Fibroblast of skin of right quadriceps (primary cell): ENCODE measurements at places on chromosomes 4 and X.
A peak's percentile ranks its signal among the peaks of the same experiment; 100 is the strongest.

DNA sequence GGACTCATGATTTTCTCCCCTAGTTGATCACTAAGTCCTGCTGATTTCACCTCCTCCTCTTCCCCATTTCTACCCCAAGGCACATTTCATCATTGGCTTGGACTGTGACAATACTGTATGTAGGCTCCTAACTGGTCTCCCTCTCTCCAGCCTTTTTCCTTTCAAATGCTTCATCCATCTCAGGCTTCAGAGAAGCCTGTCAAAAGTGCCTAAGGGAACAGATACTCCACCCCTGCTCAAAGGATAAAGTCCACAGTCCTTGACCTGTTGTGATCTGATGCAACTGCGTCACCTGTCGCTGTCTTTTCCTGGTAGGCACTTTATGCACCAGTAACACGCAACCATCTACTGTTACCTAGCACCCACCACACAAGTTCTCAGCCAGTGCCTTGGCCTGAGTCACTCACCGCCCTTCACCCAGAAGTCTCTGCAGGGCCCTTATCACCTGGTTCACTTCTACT is 12.8 kb downstream of the SCARB2 start:
- no peak for DNase-seq

DNA sequence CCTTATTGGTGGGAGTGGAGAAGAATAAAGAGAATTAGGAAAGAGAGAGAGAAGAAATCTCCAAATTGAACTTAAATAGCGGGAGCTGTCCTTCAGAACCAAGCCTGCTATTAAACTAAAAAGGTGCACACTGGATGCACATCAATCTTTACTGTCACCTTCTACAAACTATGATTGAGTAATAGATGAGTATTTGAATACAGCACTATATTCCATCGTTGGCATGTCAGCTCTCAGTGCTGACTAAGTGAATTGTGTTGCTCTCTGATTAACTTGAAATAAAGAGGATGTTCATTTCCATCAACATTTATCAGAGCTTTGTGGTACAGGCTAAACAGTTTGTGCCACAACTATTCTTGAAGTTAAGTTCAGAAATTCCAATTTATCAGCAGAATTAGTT is 143.7 kb upstream of the PABPC4L start:
- DNase-seq, result no peak

DNA sequence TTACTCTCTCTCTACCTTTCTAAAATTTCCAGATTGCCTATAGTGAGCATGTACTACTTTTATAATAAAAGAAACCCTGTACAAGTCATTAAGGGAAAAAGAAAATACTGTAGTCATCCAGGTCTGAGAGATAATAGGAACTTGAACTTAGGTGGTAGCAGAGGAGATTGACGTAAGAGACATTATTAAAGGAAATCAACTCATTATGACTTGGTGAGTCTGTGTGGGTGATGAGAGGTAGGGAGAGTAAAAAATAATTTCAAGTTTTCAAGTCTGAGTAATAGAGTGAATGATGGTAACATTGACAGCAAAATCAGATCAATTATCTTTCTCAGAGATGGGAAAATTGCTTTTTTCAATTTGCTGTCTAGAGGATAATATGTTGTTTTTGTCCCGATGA is 44.0 kb upstream of the ZCCHC12 start:
- DNase-seq, result no peak

DNA sequence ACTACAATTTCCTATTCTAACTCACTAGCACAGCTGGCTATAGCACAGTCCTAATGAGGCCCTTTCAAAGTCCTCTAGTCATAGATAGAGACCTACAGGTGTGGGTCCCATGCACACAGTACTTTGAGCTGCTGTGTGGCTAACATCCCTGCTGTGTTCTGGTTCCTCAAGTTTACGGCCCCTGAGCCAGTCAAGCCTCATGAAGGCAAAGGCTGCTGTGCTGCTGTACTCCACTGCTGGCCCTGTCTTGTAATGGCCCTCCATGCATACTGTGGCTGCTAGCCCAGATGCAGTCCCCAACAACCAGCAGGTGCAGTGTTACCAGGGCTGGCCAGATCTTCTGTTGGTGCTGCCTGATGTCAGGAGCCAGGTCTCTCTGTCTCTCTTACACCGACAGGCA is 23.4 kb upstream of the ENPEP start:
- no peak for DNase-seq

GRCh38 chr4:110675426-110675825 is 52.5 kb upstream of the PITX2 start:
- DNase-seq, result no peak

DNA sequence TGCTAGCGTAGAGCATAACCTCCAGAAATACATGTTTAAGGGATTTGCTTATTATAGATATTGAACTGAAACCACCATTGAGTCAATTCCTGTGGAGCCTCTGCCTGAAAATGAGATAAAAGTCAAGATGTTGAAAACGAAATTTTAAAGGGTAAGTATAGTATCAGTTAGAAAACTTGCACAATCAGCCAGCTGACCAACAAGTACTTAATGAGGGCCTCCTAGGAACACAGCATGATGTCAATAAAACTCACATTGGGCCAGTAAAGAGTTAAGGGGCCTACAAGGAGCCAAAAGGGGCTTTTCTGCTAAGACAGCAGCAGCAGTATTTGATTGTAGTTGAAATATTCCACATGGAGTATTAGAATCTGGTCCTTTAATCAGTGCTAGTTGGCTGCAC is 314.1 kb upstream of the PPARGC1A start:
- no peak for DNase-seq

DNA sequence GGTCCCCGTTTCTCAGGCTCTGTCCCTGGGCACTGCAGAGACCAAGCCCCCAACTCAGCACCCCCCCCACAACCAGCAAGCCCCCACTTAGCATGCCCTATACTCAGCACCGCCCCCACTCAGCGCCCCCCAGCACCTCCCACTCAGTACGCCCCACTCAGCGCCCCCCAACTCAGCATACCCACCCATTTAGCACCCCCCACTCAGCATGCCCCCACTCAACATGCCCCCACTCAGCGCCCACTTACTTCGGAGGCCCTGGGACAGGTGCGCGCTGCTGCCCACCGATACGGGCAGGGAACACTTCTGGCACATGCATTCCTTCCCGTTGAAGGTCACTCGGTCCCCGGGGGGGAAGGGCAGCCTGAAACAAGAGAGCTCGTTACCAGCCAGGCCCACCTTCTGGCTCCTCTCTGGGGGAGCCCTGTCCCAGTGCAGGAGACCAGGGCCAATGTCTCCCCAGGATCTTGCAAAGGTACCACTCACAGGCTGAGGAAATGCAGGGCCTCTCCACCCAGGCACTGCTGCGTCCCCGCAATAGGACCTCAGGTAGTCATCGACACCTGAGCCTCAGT is 70.6 kb downstream of the ABLIM2 start:
- no peak for DNase-seq

DNA sequence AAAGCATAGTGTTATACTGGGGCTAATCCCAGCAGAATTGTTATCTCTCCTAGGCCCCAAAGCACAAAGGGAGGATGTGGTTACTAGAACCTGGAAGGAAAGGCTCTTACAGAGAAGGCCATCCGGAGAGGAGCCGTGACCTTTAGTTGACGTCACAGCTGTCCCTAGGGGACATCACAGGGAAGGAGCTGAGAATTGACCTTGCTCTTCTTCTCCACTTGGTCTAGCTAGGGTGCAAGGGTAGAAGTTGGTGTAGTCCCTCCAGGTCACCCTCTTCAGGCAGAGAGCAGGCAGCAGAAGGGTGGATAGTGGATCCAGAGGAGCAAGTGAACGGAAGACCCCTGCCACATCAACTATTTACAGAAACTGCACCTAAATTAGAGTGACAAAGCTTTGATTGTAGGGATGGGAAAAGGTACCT is 22.8 kb upstream of the FGF2 start:
- no peak for DNase-seq

DNA sequence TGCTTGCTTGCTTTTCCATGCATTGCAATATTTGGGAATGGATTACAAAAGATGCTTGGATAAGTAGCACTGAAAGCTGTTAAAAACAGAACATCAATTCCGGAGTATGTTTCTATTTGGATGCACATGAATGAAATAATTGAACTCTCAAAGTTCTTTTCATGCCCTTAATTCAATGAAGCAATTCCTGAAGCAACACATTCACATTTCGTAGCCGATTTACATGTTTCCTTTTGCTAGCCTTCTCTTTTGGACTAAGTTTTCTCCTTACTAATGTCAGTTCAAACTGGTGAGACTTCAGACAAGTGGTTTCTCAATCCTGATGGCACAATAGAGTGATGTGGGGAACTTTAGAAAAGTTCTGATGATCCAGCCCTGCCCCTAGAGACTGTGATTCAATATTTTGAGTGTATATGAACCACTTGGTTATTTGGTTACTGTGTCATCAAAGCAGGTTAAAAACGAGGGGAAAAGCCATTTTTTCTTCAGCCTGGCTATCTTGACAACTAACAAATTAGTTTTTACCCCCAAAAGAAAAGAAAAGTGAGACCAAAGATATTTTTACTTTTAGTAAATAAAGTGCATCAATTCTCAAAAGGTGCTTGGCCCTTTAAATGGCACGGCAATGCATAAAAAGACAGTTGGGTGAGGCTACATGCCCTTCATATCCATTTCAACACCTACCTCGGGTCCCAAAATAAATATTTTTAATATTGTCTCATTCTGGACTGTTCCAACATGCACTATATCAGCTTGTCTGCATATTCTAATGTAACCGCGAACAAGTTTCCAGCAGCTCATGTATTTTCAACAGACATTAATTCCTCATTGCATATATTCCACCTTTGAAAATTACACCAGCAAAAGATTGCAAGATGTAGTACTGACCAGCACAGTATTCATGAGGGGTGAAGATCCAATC is 90.1 kb upstream of the RPL34 start:
- no peak for DNase-seq

GRCh38 chrX:111519215-111519614 is 7.8 kb downstream of the SERTM2 start:
- DNase-seq, result peak; percentile 62

DNA sequence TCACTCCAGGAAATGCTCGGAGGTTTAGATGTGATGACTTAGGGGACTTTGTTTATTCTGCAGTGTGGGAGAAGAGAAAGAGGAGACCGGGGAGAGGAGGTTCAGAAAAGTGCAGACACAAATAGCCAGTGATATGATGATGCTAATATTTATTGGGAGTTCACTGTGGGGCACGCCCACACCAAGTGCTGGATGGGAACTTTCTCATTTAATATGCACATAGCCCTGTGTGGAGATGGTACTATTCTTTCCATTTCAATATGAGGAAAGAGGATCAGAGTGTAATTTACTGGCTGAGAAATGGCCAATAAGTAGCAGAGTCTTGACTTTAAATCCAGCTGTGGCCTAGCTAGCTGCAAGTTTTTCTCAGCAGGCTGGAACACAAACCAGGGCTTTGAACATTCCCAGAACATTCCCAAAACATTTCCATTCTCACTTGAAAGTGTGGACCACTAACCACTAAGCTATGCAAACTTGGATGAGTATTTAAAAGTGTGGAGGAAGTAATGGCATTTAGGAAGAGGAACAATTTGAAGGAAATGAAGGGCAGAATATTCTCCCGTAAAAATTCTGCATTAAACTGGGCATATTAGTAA is 231.7 kb downstream of the HS3ST1 start:
- DNase-seq, result no peak

DNA sequence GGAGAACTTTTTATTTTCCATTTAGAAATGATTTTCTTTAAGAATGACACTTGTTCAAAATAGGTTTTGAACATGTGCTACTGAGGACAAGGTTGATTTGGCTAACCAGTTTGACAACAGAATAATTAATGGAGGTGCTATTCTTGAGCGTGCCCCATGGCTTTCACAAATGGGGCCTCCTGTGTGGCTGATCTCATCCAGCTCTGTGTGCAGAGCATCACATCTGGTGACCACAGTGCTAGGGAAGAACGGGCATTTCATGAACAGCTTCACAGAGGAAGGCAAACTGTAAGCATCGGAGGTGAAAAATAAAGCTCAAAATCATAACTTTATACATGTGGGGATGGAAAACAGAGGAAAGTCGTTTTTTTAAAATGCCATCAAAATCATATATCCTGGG is 148.6 kb downstream of the SOWAHB start:
- no peak for DNase-seq

DNA sequence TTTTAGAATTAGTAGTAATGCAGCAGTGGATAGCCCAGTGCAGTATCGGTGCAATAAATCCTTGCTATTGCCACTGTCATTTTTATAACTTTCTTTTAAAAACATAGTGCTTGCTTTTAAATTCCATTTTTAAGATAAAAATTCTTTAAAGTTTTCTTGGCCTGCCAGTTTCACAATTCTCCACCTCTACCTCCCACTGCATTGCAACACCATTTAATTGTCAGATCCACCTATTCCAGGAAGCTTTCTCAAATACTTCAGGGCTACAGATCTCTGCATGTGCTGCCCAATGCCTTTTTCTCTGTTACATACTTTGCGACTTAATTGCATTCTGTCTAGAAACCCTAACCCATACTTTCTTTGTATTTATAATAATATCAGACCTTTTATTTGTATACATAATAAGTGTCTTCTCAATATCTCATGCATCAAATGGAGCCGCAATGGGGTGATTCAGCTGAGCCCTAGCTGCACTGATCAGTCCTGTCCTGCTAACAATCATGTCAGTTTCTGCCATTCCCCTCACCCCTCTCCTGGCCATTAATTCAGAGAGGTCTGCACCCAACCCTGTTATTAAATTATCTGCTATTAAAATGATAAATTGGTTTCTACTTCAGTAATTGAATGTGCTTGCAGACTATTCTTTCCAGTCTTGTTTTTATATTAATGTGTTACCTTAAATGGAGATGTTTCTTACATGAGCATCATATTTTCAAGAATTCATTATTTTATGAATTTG is 193.1 kb downstream of the SLIT2 start:
- no peak for DNase-seq

- no peak for DNase-seq
Measured at GRCh38 chr4:78644063-78644691, 92.6 kb downstream of the ANXA3 start.

GRCh38 chr4:98672583-98673287 is 14.3 kb upstream of the TSPAN5 start:
- no peak for DNase-seq

DNA sequence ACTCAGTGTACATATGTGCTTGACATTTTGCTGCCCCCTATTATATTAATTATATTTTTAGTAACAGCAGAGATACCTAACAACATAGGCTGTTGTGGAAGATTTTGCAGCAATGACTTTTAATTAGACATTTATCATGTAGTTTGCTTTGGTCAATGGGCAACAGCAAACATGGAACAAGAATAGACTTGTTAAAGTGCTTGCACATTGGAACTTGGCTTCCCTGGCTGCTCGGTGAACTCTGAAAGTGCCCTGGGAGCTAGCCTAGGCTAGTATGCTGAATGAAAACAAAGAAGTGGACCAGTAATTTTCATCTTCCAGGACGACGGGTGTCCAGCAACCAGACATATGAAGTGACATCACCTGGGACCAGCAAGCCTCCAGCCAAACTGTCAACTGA is 1157.1 kb downstream of the ARAP2 start:
- no peak for DNase-seq
